Sciatic nerve (tissue), 2 donors: ENCODE measurements at places on chromosomes 13 and 19.

DNA sequence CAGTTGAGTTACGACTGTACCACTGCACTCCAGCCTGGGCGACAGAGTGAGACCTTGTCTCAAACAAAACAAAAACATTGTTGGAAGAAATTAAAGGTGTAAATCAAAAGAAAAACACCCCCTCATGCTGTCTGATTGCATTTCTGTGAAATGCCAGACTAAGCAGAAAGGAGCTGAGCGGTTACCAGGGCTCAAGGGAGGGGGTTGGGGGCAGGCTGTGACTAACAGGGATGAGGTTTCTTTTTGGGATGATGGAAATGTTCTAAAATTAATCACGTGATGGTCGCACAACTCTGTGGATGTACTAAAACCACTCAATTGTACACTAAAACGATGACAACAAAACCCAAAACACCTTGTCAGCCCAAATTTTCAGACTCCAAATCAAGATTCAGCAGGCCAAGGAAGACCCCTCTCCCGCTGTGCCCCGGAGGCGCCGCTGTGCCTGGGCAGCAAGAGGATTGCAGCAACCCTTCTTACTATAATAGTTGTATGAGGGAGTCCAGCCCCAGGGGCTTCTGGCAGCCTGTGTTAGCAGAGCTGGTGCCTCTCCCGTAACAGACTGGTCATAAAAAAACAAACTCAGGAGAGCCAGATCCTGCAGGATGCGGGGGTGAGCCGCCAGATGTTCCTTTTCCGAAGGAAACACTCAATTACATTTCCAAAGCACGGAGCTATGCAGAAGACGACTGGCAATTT is 20.9 kb downstream of the CAPS start:
- no peak for DNase-seq

DNA sequence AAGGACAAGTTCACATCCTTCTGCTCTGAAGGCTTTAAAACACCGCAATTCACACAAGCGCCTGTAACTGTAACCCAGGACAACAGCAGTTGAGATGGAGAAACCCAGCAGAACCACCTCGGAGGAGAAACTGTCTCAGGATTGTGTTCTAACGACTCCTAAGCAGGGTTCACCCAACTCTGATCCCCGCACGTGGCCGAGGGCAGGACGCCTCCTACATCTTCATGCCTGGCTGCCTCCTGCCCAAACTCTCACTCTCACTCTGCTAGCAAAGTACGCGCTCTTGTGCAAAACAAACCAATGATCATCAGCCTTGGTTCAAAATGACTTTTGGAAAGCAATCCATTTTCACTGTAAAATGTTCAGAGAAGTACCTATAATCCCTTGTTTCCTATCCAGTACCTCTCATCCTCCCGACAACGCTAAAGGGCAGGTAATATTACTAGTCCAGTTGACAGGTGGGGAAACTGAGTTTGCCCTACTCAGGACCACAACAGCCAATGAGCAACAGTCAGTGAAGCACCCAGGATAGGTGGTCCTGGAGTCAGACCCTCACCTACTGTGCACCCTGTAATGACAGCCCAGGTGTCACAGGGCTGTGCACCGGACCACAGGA is 25.6 kb downstream of the EPS15L1 start:
- DNase-seq: no peak

- DNase-seq: no peak
Observed at GRCh38 chr13:50928102-50928501, 18.5 kb downstream of the RNASEH2B start.

DNA sequence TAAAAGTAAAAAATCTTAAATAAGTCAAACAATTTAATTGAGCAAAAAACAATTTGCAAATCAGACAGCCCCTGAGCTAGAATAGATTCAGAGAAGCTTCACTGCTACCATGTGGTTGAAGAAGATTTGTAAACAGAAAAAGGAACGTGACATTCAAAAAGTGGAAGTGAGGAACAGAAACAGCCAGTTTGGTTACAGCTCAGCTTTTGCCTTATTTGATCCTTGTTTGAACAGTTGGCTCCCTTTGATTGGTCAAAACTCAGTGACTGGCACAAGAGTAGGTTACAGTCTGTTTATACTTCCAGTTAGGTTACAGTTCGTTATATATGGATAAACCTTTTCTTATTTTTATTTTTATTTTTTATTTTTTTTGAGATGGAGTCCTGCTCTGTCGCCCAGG is 5.8 kb downstream of the ZNF221 start:
- DNase-seq: no peak

- no peak for DNase-seq
Observed at GRCh38 chr19:15378534-15379082, 979 bp downstream of the AKAP8 start.

DNA sequence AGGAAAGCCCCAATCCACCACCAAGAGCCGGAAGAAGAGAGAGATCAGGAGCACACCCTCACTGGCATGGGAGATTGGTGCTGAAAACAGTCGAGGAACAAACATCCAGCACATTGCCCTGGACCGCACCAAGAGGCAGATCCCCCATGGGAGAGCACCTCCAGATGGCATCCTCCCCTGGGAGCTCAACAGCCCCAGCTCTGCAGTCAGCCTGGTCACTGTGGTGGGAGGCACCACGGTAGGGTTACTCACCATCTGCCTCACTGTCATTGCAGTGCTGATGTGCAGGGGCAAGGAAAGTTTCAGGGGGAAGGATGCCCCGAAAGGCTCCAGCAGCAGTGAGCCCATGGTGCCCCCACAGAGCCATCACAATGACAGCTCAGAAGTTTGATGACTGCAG is 110.2 kb downstream of the STOML3 start:
- no peak for DNase-seq

- no peak for DNase-seq
Observed at GRCh38 chr13:71626421-71627117, 240.4 kb downstream of the DACH1 start.

DNA sequence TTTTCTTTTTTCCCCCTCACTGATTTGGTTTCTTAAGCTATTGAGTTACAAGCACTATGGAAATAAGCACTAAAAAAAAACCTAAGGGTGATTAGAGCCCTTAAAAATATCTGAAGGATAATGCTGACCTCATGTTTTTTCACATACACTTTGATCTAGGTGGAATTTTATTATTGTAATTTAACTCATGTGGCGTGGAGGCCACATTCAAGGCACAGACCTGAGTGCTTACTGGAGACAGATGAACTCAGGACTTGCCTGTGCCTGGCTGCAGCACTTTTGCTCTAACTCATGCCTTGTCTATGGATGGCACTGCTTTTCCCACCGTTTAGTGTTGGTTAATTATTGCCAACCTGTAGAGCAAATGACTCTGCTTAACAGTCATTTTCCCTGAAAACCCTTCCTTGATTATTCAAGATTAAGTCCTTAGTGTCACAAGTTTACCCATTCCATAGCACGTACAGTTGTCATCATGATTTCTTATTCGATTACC is 541.4 kb downstream of the GPC6 start:
- DNase-seq: no peak

GRCh38 chr19:12629215-12629614 is 18.5 kb downstream of the ZNF791 start:
- no peak for DNase-seq

DNA sequence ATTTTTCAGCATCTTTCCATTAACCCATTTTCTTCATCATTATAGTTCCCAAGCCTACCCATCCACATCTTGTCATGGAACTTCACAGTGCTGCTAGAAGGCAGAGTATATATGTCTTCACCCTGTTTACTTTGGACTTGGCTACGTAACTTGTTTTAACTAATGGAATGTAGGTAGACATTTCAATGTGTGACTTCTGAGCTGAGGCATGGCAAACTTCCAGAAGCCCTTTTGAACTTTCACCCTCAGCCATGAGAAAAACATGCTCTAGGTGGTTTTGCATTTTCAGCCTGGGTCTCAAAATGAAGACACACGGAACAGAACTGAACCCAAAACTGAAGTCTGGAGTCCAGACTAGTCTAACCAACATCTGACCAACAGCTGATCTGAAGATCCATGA is 3.2 kb downstream of the TEX30 start:
- no peak for DNase-seq

GRCh38 chr13:98892077-98892476 is 85.8 kb downstream of the DOCK9 start:
- DNase-seq: no peak

DNA sequence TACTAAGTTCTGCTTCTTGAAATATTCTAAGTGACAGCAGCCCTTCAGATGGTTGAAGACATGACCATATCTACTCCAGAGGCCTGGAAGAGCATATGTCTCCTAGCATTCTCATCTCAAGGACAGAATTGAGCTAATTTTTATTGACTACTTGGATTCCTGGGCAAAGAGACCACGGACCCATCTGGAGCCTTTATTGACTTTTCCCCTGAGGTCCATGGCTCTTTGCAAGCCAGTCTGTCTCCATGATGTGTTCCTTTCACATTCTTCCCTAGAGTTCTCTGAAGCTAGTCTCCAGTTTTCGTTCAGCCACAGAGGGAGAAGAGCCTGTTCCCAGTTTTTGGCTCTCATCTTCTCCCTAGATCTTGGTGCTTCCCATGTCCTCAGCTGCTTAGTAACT is 202.7 kb downstream of the PCCA start:
- DNase-seq: no peak

DNA sequence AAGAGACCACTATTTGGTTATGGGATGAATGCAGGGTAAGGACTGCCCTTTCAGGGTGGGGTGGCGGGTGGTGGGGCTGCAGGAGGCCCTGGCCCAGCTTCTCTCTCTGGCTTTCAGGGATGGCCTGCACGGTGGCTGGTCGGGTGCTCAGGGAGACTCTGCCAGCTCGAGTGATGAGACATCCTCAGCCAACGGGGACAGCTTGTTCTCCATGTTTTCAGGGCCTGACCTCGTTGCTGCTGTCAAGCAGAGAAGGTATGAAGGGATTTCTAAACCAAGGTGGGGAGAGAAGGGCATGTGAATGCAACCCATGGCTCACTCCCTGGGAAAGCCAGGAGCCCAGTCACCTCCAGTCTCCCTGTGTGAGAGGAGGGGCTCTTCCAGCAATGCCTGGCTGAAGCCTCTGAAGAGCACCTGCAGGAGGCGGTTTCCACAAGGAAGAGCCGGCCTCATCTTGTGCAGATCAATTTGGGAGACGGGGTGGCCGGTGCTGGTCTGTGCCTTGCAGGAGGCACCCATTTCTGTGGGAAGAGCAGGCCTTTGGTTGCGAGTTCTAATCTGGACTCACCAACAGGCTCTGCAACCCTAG is 16.0 kb upstream of the GPI start:
- no peak for DNase-seq

DNA sequence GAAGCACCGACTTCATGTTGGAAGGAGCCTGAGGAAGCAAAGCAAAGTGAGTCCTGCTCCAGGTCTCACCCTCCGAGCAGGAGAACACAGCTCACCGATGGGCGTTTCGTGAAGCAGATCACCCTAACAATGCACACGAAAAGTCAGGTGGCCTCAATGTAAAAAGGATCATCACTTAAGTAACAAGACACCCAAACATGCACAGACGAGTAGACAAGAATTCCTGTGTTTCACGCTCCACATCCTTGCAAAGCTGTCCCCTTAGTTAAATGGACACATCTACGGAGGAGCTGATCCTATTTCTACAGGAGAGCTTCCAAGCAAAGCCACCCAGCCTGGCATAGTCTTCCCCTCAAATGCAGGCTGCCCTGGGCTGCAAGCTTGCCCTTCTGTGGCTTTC is 66.2 kb downstream of the SLC15A1 start:
- DNase-seq: no peak

DNA sequence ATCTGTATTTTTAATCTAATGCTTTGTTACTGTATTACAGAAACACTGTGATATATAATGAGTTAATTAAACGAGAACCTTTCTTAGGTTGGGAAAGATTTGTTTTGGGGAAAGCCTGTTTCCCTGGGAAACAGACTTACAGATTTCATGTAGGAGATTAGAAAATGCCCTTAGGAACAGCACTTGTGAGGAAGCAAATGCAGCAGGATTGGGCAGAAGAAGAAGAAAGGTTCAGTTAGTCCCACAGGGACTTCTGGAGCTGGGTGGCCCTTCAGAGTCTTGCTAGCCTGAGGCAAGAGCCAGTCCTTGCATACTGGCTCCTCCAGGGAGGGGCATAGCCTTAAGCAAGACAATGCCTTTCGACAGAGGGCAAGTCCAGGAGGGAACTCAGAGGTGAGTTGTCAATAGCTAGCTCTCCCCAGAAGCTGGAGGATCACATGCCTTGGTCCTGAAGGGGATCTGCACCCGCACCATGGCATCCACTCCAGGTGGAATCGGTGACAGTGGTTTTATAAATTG is 36.8 kb downstream of the N4BP2L1 start:
- no peak for DNase-seq

GRCh38 chr13:94369972-94370436 is 109.5 kb downstream of the DCT start:
- no peak for DNase-seq

DNA sequence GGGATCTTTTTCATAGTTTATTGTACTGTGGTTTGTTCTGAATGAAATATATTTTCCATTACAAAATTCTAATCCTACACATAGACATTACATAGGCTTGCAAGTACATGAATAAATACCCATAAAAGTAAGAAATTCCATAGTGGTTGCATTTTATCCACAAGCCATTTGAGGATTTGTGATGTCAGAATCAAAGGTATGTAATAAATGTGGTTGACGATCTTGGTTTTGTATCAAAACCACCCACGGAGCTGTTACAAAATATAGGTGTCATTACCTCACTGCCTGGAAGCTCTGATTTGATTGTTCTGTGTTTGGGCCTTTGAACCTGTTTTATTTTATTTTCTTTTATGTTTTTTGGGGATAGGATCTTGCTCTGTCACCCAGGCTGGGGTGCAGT is 125.1 kb downstream of the NALCN start:
- DNase-seq: no peak

DNA sequence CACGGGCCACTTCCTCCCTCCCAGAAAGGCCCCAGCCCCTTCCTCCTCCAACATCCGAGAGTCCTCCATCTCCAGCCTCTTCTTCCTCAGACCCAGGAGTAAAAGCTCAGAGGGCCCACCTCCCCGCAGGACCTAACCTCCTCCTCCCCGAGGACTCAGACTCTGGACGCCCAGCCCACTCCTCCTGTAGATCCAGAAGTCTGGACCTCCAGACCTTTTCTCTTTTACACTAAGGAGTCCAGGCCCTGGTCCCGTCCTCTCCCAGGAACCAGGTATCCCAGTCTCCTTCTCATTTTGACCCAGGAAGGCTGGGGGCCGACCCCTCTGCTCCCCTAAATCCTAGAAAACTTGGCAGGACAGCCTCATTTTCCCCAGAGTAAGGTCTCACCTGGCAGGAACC is 1.9 kb upstream of the KLK8 start:
- DNase-seq: no peak

- DNase-seq: no peak
Observed at GRCh38 chr13:42211704-42212464, 60.1 kb upstream of the AKAP11 start.

DNA sequence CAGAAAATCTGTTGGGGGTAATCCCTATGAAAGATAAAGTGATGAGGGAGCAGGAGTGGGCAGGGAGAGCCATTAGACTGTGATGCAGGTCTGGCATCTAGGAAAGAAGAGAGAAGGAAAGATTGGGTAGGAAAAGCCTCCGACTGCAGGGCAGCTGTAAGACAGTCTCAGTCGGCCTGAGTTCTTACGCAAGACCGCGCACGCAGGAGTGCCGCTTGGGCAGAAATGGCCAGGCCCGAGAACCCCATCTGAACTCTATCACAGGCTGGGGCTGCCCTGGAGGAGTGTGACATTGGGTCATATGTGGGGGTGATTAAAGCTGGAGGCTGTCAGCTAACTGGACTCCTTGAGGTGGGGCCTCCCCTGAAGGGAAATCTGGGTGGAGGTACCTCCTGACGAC is 13.9 kb upstream of the FBXL3 start:
- DNase-seq: no peak
